Endodermal cell (in vitro differentiated cells): ENCODE measurements at places on chromosomes 2 and 18. TPM values are rescaled to one million over a fixed set of nuclear protein-coding genes. Genes with fewer than 3 reads are reported as not detected.

GRCh38 chr2:66433945-66434678 is 813 bp upstream of the MEIS1 start:
- peak overlapping the region; percentile 97 for H3K4me3 ChIP-seq
- DNase-seq = peak; percentile 86
- H3K27me3 ChIP-seq = peaks cover 39% of the 10 kb centered on the region
- peak overlapping the region; percentile 89 for H3K27ac ChIP-seq

DNA sequence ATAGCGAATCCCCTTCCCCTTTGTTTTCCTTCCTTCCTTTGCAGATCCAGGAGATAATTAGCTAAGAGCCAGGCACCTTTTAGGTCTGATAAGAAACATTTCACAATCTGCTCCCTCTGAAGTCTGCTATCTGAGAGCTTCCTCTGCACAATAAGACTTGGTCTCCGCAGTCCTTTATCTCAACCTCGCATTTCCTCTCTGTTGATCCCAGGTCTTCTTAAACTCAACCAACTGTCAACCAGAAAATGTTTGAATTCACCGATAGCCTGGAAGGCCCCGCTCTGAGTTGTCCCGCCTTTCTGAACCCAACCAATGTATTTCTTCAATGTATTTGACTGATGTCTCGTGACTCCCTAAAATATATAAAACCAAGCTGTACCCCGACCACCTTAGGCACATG is 78.4 kb upstream of the CTDP1 start:
- no peak overlapping the region for H3K4me3 ChIP-seq
- H3K27me3 ChIP-seq = no peaks in the 10 kb centered on the region
- no peak overlapping the region for H3K27ac ChIP-seq
- DNase-seq = no peak
- peaks cover 6% of the 10 kb centered on the region for H3K4me1 ChIP-seq
- no peaks in the 10 kb centered on the region for H3K36me3 ChIP-seq

- DNase-seq = no peak
- H3K4me1 ChIP-seq = no peaks in the 10 kb centered on the region
- H3K36me3 ChIP-seq = no peaks in the 10 kb centered on the region
- no peaks in the 10 kb centered on the region for H3K27me3 ChIP-seq
- H3K27ac ChIP-seq = no peak overlapping the region
These were observed 2796.7 kb upstream of the TEKT4 start for GRCh38 chr2:92074549-92074898.

SERPINB11 gene
- not detected in 2 replicates for total RNA-seq

DCDC2C gene
- not detected in 3 replicates for total RNA-seq

RND3 gene
- total RNA-seq = 7.8 and 9.4 TPM in 2 replicates

SP110 gene
- total RNA-seq = 0.49 to 0.63 TPM in 2 of 3 replicates, not detected in the other

CLEC4F gene
- total RNA-seq = not detected in 2 replicates

DNA sequence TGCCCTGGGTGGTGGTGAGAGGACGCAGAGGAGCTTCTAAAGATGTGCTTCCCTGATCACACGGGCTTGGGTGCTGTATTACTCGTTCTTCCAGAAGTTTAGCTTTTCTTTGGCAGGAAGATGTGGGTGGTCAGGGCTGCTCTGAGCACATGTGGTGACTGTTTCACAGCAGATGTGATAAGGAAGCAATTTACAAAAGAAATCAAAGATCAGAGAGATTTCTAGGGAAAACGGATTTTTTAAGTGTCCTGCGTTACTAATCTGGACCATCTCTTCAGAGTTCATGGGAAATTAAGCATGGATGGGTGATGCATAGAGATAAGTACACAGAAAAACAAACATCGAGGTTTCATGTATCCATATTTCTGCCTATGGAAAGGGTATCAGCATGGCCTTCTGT is 99.4 kb downstream of the WDSUB1 start:
- peaks cover 74% of the 10 kb centered on the region for H3K36me3 ChIP-seq
- no peak overlapping the region for H3K4me3 ChIP-seq
- H3K27ac ChIP-seq = no peak overlapping the region

GRCh38 chr18:6327895-6328620 is 86.7 kb downstream of the L3MBTL4 start:
- no peaks in the 10 kb centered on the region for H3K36me3 ChIP-seq
- H3K4me1 ChIP-seq = no peaks in the 10 kb centered on the region
- no peak for DNase-seq
- no peak overlapping the region for H3K4me3 ChIP-seq

SNTG2 gene
- 1.7 to 4.1 TPM (median 2.8 TPM) in 3 replicates for total RNA-seq

PCGF1 gene
- 15.0 to 23.8 TPM (median 15.5 TPM) in 3 replicates for total RNA-seq

CRYBA2 gene
- total RNA-seq = 2.4 and 3.5 TPM in 2 replicates

GRCh38 chr2:187271825-187272224 is 176.2 kb downstream of the CALCRL start:
- H3K36me3 ChIP-seq = no peaks in the 10 kb centered on the region
- H3K27ac ChIP-seq = no peak overlapping the region
- H3K4me3 ChIP-seq = no peak overlapping the region
- H3K4me1 ChIP-seq = no peaks in the 10 kb centered on the region
- H3K27me3 ChIP-seq = no peaks in the 10 kb centered on the region

CYP27A1 gene
- total RNA-seq = 24.7 and 32.8 TPM in 2 replicates

GRCh38 chr2:3125001-3125760 is 252.4 kb downstream of the EIPR1 start:
- H3K36me3 ChIP-seq = no peaks in the 10 kb centered on the region
- H3K4me1 ChIP-seq = no peaks in the 10 kb centered on the region
- no peak for DNase-seq
- H3K27ac ChIP-seq = no peak overlapping the region
- H3K4me3 ChIP-seq = no peak overlapping the region

DNA sequence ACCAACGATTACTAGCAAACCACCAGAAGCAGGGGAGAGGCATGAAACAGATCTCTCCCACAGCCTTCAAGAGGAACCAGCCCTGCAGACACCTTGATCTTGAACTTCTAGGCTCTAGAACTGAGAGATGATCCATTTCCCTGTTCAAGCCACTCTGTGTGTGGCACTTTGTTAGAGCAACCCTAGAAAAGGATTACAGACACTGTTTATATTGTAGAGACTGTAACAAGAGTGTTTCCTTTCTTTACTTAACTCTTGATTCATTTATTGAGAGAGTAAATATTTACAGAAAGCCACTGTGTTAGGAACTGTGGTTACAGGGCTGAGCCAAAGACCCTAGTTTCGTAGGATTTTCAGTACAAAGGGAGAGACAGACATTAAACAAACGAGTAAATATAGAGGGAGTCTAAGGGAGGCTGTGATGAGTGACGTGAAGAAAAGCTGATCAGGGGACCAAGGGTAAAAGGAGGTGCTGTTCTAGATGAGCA is 10.9 kb downstream of the CCDC68 start:
- DNase-seq = no peak
- H3K36me3 ChIP-seq = no peaks in the 10 kb centered on the region
- H3K27me3 ChIP-seq = no peaks in the 10 kb centered on the region
- H3K4me1 ChIP-seq = peaks cover 3% of the 10 kb centered on the region
- H3K27ac ChIP-seq = no peak overlapping the region
- H3K4me3 ChIP-seq = no peak overlapping the region

NR4A2 gene
- 0.59 to 1.6 TPM (median 0.73 TPM) in 3 replicates for total RNA-seq

DNA sequence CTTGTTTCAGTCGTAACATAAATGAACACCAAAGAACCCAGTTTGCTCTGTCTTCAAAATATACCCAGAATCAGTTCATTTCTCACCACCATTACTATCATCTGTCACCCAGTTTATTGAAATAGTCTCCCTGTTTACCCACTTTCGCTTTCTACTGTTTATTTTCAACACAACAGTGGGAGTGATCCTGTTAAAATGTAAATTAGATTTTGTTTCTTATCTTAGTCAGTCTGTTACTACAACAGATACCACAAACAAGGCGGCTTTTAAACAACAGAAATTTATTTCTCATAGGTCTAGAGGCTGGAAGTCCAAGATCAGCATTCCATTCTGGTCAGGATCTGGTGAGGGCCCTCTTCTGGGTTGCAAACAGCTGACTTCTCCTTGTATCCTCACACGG is 74.8 kb downstream of the ARHGAP15 start:
- no peak for DNase-seq
- H3K27me3 ChIP-seq = no peaks in the 10 kb centered on the region
- H3K27ac ChIP-seq = no peak overlapping the region
- H3K36me3 ChIP-seq = no peaks in the 10 kb centered on the region

DNA sequence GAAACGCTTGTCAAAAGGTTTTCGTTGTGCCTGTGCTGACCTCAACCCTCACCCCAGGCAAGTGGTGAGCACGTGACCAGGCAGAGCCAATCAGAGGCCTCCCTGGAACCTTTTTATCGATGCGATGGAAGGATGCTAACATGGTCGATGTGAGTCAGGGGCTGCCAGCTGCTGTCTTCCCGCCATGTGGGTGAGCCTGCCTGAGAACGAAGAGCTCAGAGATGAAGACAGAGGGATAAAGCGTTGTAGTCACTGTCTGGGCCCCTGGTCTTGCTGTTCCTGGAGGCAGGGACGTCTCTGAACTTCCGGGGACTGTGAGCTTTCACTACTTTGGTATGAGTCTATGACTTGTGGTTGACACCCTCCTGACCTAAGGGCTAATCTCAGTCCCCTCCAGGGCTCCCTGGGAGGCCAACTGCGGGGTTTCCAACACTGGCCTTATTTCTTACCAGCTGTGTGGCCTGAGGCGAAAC is 18.6 kb downstream of the DNMT3A start:
- peak; percentile 88 for DNase-seq
- no peaks in the 10 kb centered on the region for H3K4me1 ChIP-seq
- H3K4me3 ChIP-seq = no peak overlapping the region
- no peak overlapping the region for H3K27ac ChIP-seq
- H3K36me3 ChIP-seq = no peaks in the 10 kb centered on the region

GRCh38 chr2:149027590-149028250 is 10.8 kb upstream of the LYPD6B start:
- DNase-seq = peak; percentile 41
- peaks cover 4% of the 10 kb centered on the region for H3K27me3 ChIP-seq
- no peaks in the 10 kb centered on the region for H3K4me1 ChIP-seq
- H3K36me3 ChIP-seq = no peaks in the 10 kb centered on the region

DNA sequence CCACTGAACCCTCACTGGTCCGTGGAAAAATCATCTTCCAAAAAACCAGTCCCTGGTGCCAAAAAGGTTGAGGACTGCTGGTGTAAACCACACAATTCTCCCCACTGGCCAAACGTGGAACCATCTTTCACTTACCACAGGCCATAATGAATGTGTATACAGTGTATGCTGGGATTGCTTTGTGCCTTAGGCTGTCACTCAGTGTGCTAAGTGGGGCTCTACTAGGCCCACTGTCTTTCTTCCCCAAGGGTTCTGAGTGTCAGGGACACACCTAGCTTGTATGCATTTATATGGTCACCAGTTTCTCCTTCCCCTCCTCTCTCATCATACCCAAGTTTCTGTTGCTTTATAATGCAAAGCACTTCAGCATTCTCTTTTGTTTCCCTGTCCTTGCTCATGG is 27.2 kb downstream of the SCYGR8 start:
- H3K4me3 ChIP-seq = no peak overlapping the region
- no peaks in the 10 kb centered on the region for H3K36me3 ChIP-seq
- no peak for DNase-seq
- H3K27me3 ChIP-seq = no peaks in the 10 kb centered on the region

TRIM43 gene
- total RNA-seq = not detected in 2 replicates

DNA sequence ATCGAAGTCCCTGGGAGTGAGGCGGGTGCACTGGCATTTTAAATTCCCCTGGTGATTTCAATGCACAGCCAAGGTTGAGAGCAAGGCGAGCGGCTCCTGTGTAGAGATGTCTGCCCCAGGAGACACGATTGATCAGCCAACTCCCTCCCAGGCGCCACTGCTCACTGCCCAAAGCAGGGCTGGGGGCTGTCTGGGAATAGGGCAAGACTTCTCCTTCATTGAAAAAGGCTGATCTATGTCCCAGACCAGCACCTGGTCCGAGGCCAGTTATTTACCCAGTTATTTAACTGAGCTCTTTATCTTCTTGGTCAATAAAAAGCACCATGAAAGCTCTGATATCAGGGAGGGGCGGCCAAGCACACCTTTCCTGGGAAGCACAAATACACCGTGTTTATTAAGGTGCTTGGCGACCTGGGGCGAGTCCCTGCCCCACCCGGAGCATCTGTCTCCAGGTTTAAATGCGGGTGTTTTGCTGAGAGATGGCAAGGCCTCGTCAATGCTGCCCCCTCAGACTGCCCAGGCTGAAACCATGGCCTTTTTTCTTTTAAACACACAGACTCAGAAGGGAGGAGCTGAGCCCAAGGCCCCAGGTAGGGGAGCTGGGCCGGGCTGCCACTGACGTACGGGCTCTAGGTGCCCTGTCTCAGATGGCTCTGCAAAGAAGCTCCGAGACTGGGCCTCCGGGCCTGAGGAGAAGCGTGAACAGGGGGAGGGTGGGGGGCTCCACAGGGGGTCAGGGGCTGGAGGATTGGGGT is 73.9 kb upstream of the HPCAL1 start:
- no peaks in the 10 kb centered on the region for H3K27me3 ChIP-seq
- H3K36me3 ChIP-seq = no peaks in the 10 kb centered on the region
- H3K4me1 ChIP-seq = peaks cover 8% of the 10 kb centered on the region

DNA sequence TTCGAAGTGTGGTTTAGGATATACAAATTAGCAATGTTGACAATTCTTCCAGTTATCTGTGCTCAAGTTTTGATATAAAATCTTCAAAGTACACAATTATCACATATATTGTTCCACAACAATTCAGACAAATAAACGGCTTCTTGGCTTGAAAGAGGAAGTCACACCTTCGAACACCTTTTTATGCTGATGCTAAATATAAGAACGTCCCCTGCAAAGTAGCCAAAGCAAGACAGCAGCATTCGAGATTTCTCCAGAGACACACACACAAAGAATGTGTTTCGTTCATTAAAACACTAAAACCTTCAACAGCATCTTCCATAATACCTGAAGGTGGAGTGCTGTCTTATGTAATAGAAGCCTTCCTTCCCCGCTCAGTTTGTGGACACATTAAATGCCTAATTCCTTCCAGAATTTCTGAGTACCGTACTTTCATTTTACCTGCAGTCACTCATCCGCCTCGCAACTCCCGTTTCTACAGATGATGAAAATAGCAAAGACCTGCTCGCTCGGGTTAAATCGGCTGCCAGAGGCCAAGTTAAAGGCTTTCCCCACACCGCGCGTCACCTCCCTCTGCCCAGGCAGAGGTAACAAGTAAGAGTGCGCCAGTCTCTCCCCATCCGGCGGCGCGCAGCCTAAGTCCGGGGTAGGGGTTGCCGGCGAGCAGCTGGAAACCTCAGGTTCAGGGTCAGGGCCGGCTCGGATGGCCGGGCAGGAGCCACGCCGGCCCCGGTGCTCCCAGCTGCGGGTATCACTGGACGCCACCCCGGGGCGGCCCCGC is 847 bp downstream of the SERPINE2 start:
- peaks cover 28% of the 10 kb centered on the region for H3K36me3 ChIP-seq
- H3K27me3 ChIP-seq = peaks cover under 1% of the 10 kb centered on the region
- H3K4me3 ChIP-seq = peak overlapping the region; percentile 92
- no peak overlapping the region for H3K27ac ChIP-seq

- H3K27ac ChIP-seq = no peak overlapping the region
- no peaks in the 10 kb centered on the region for H3K27me3 ChIP-seq
- H3K36me3 ChIP-seq = no peaks in the 10 kb centered on the region
- no peak for DNase-seq
- no peaks in the 10 kb centered on the region for H3K4me1 ChIP-seq
These were observed 45.2 kb downstream of the ACVR1 start for GRCh38 chr2:157830696-157831570.

GREB1 gene
- total RNA-seq = 85.3 to 174 TPM (median 86.4 TPM) in 3 replicates

GRCh38 chr2:233307565-233307964 is at the start of gene SAG:
SAG (plus strand) TSS chr2:233307816; CDS start chr2:233309190, 1,374 bp downstream.
- no peaks in the 10 kb centered on the region for H3K4me1 ChIP-seq
- no peaks in the 10 kb centered on the region for H3K27me3 ChIP-seq
- no peak within 1 kb of the TSS for H3K27ac ChIP-seq
- DNase-seq = no peak
